Stimulated activated CD8-positive, alpha-beta memory T cell treated with anti-CD3 and anti-CD28 coated beads, Interleukin-7, amount 100 ng/mL, for 24 hours (primary cell): ENCODE measurements at places on chromosomes 1 and 21.

DNA sequence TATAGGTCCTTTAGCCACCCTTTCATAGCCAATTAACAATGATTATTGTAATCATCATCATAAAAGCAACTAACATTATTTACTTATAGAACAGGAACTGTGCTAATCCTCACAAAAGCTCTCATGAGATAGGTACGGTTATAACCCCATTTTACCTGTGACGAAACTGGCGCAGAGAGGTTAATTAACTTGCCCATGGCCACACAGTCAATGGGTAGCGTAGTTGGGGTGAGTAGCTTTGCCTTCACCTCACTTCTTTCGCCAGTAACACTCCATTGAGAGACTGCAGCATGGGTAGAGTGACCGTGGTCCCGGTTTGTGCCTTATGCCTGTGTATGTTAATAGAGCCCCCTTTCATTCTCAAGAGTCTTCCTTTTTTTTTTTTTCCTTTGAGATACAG lies 10.3 kb downstream of the NIPAL3 start:
- no peak for DNase-seq

DNA sequence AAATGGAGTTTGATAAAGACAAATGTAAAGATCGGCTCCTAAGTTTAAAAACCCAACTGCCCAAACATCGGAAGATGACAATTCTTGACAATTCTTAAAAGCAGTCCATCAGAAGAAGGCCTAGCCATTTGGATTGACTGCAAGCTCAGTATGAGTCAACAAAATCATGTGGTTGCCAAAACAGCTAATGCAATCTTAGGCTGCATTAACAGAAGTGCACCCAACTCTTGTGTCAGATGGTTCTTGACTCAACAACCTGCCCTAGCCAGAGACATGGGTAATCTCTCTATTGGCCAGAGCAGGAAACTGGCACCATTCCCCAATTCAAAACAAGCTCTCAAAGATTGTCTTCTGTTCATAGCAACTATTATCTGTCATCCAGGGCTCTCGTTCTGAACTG lies 9.9 kb upstream of the NCF2 start:
- DNase-seq = no peak

DNA sequence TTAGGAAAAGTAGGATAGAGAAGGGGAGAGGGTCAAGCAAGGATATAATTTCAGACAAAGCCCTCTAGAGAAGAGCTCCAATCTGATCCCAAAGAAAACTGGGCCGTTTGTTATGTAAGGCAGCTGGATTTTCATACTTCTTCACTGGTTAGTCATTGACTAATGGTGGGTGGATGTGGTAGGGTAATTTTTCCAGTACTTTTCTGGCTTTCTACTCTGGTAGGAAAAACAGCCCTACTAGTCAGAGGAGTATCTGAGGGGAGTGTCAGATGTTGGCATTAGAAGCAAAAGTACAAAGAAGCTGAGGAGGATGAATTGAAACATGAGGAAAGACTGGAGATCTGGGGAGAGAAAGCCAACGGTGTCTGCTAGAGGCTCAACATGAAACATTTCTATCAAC lies 145.3 kb downstream of the TNFSF18 start:
- DNase-seq = no peak

- DNase-seq = no peak
These were observed 37.9 kb downstream of the EPHA2 start for GRCh38 chr1:16117936-16118335.

- no peak for DNase-seq
These were observed 20.4 kb upstream of the FOXO6 start for GRCh38 chr1:41340655-41341364.

- DNase-seq = no peak
These were observed at the start of gene CAPN9 for GRCh38 chr1:230747127-230747730. Gene CAPN9, plus strand, starts transcription at chr1:230747388. Its CDS starts 109 bp downstream, at chr1:230747497.

- DNase-seq = no peak
These were observed 130.6 kb downstream of the MRPS6 start for GRCh38 chr21:34203851-34204420.

DNA sequence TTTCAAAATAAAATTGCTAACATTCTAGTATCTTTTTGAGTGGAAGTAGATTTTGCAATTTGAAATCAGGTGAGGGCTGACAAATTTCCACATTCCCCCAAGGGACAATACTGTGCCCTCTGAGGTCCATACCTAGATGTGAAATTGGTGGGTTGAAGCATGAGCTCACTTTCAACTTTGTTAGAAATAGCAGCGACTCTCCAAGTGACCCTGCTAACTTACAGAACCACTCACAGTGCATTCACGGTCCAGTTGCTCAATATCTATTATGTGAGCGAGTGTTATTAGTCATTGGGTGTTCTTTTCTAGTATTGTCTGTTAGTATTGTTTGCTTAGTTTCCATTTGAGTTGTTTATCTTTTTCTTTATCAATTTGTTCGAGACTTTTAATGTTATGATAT lies 53.6 kb upstream of the ASB17 start:
- DNase-seq = no peak
